ENCODE measurements at places on chromosomes 13 and 19.

DNA sequence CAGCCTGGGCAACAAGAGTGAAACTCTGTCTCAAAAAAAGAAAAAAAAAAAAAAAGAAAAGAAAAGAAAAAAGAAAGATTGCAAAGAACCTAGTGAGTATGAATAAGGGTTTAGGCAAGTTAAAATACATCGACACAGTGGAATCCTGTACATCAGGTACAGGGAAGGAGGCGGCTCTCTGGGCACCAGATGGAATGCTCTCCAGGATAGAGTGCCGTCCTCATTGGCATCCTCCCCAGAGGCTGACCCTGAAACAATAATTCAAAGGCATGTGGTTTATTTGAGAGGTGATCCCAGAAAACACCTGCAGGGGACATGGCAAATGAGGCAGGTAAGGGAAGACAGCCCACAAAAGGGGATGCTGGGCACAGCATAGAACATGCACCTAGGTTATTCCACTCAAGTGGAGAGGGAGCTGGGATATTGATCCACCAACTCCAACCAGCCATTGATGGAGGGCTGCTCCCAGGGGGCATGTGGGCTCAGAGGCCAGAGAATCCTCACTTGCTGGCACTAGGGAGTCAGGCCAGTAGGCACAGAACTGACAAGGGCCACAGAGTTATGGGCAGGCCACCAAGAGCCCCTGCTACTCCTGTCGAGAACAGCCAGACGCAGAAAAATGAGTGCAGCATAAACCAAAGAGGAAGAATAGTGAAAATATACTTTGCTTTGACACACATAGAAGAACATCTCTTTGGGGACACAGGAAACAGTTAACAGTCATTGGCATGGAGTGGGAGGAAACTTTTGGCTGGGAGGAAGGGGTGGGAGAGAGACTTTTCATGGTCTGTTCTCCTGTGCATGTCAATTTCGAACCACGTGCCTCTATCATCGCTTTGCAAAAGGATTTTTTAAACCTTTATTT is 4.2 kb downstream of the TSPAN16 start:
- DNase-seq = no peak

DNA sequence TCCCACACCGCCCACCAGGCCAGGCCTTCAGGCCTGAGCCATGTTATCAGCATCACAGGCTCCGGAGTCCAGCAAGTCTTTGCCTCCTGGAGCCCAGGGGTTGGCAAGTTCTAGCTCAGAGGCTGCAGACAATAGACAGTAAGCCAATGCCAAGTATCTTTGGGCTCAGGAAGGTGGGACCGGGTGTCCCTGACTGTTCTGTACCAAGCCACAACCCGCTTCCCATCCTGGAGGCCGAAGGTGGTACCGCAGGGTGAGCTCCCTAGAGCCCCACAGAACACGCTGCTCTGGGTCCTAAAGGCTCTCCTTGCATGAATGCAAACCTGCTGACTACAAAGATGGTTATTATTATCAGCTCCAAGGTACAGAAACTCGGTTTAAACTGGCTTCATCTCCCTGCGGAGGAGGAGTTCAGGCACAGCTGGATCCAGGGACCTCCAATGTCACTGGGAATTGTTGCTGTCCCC is 5.5 kb upstream of the FSTL3 start:
- DNase-seq = no peak

GRCh38 chr13:25872481-25873241 is 179.2 kb downstream of the SHISA2 start:
- no peak for DNase-seq

DNA sequence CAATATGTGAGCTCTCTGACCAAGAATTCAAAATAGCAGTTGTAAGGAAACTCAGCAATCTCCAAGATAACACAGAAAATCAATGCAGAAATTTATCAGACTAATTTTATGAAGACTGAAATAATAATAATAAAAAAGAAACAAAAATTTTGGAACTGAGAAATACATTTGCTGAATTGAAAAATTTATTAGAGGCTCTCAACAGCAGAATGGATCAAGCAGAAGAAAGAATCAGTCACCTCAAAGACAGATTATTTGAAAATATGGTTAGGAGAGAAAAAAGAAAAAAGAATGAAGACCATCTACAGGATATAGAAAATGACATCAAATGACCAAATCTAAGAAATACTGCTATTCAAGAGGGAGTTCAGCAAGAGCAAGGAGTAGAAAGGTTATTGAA is 75.6 kb downstream of the RFC3 start:
- DNase-seq = no peak
